D341Med (cell line): ENCODE measurements at places on chromosomes 5 and 9.
A peak's percentile ranks its signal among the peaks of the same experiment; 100 is the strongest.

GRCh38 chr5:59149827-59150226, 567.0 kb downstream of the RAB3C start:
- no peak for DNase-seq

GRCh38 chr5:137808503-137809135, 54.5 kb upstream of the HNRNPA0 start:
- no peak for DNase-seq

DNA sequence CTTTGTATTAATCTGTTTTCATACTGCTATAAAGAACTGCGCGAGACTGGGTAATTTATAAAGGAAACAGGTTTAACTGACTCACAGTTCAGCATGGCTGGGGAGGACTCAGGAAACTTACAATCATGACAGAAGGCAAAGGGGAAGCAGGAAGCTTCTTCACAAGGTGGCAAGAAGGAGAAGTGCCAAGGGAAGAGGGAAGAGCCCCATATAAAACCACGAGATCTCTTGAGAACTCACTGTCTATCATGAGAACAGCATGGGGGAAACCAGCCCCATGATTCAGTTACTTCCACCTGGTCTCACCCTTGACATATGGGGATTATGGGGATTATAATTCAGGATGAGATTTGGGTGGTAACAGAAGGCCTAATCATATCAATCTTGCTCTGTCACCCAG, 60.9 kb upstream of the CHD1 start:
- DNase-seq = no peak

- DNase-seq = no peak
Measured at GRCh38 chr5:67164856-67165525, 31.6 kb downstream of the CD180 start.

GRCh38 chr9:4970970-4971641, 14.0 kb upstream of the JAK2 start:
- no peak for DNase-seq

- DNase-seq = no peak
Measured at GRCh38 chr9:77594963-77595362, 53.2 kb downstream of the GNA14 start.

- peak; percentile 59 for DNase-seq
Measured at GRCh38 chr9:124017929-124018729, 6.6 kb downstream of the LHX2 start.

- no peak for DNase-seq
Measured at GRCh38 chr5:169923988-169924387, 56.3 kb downstream of the INSYN2B start.

DNA sequence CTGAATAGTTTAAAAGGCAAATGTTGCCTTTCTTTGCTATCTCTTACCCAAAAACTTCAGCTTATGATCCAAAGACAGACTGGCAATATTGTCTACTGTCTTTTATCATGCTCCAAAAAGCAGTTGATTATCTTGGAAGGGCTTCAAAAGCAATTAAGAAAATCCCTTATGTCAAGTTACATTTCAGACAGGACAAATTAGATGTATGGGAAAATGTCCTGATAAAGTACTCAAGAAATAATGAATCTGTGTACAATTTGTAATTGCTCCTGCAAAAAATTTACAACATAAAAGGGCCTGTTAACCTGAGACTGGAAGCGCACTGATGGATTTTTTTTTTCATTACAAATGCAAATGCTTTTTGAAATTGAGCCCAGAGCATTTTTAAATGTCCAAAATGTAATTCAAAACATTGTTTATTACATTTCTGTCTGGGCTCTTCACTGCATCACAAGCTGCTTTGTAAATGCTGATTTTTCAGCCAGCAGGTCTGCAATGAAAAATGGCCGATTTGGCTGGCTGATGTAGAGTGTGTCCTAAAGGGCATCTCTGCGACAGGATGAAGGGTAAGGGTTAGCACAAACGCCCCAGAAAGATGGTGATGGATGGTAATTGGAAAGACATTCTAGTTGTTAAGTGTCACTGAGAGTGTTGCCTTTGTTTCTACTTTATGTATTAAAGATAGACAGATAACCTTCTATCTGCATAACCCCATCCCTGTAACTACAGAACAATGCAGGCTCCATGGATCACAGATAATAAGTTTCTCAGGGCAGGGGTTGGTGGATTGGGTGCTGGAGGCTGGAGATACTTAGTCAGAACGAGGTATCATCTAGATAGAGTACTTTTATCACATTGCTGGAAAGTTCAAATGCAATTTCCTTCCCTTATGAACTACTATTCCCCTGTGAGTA, 27.0 kb downstream of the MAT2B start:
- no peak for DNase-seq

DNA sequence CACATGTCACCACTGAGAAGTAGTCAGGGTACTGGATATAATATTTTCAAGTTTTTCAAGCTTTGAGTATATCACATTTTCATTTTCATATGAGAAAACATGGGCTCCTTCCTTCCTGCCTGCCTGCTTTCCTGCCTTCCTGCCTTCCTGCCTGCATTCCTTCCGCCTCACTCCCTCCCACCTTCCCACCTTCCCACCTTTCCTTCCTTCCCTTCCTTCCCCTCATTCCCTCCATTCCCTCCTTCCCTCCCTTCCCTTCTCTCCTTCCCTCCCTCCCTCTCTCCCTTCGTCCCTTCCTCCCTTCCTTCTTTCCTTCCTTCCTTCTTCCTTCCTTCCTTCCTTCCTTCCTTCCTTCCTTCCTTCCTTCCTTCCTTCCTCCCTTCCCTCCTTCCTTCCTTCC, 175.3 kb downstream of the HMHB1 start:
- DNase-seq = no peak

DNA sequence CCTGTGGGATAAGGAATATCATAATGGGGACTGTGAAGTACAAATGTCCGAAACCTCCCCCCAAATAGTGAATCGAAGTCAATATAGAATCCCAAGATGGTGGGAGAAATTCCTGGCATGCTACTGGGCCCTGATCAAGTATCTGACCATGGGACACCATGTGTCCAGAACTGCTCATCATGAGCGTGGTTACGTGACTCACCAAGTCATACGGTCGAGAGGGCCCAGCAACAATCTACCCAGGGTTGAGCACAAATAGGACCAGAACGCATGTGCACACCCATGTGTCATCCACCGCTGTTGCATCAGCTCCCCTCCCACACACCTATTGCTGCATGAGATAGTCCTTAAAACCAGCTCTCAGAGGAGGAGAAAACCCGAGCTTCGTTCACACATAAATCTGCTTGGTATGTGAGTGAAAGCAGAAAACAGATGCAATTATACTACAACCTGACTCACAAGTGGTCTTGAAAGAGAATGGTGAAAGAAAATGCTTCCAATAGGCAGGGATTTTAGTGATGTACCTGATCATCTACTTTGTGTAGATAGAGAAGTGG, 353.2 kb downstream of the CWC27 start:
- DNase-seq = no peak

GRCh38 chr5:105803431-105803830, 1867.3 kb downstream of the EFNA5 start:
- DNase-seq = no peak

DNA sequence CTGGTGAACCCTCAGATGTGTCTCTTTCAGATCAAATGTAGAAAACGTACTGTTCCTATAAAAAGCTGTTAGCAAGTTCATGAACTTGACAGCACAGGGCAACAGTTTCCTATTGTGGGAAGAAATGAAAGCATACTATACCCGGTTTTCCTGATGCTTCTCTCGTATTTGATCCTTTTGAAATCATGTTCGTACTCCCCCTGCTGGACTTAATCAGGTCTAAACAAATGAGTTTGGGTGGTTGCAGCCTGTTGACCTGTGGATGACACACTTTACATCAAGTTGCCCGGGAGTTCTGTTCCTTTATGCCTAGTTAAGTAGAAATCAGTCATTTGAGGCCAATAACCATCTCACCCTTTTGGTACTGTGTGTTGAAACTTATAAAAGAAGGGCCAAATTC, 1992.3 kb downstream of the MAT2B start:
- peak; percentile 30 for DNase-seq

GRCh38 chr9:108439947-108440346, 415.8 kb downstream of the ACTL7B start:
- no peak for DNase-seq

DNA sequence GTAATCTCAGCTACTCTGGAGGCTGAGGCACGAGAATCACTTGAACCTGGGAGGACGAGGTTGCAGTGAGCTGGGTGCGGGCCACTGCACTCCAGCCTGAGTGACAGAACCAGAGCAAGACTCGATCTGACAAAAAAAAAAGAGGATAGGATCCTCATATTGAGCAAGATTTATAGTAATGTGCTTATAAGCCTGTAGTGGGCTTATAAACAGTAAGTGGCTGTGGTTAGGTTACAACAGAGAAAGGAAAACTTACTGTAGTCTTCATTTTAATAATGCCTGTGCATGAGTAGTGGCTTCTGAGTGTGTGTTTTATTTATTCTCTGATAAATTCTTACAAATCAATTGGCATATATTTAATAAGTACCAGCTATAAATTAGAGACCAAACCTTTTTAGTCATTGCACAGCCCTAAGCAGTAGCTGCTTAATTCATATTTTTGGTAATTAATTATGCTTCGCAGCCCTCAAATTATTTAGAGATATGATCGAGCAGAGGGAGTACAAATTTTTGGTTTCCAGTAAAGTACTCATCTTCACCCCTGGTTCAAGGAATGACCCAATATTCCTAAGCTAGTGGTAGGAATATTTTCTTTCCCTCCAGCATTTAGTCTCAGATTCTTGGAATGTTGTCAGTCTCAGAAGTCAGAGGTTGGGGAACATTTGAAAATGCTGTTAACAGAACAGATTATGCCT, 73.8 kb upstream of the KLF9 start:
- no peak for DNase-seq

- no peak for DNase-seq
Measured at GRCh38 chr5:1484730-1485578, 38.8 kb downstream of the LPCAT1 start.

DNA sequence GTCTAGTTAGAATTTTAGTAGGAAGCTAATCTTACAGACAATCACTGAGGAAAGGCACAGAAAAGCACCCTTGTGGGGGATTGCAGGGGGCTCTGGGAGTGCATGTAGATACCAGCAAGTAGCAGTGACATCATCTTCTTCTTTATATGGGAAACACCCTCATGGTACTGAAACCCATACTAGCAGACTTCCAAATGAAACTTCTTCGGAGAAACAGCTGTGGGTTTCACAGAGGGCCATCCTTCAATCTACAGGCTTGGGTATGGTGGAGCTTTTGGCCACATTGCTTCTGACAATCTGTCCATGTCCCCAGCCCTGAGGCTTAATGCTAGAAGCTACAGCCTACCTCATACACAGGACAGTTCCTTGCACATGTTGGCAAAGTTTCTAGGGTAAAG, 165.2 kb upstream of the NFIB start:
- DNase-seq = no peak

GRCh38 chr9:76591256-76591950, 132.4 kb downstream of the GCNT1 start:
- DNase-seq = no peak

- DNase-seq = no peak
Measured at GRCh38 chr9:35628389-35628991, 10.3 kb upstream of the CD72 start.

DNA sequence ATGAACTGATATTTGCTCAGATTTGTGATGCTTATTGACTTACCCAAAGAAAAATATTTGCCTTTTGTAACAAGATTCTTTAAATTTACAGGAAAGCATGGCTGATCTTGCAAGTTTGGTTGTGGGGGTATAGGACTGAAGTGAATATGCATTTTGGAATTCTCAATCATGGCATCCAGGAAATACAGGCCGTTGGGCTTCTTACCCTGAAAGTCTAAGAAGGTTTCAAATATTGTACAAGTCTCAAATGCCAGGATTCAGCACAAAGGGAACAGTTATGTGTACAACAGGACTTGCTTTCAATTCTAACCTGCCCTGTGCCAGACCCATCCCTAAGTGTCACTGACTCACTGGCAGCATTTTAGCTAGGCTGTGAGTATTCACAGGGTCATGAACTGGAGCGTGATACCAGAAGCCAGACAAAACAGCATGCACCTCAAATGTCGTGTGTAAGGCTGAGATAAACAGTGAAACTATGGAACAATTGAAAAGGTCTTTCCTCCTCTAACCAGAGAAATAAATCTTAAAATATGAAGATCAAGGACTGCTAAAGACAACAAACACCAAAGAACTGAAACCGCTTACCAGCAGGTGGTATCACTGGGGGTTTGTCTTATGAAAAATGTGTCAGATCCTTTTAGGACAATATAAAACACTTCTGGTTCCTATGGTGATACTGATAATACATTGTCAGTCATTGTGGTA, 168.6 kb upstream of the RGMB start:
- no peak for DNase-seq

- DNase-seq = no peak
Measured at GRCh38 chr9:129887334-129888292, 52.4 kb downstream of the USP20 start.

DNA sequence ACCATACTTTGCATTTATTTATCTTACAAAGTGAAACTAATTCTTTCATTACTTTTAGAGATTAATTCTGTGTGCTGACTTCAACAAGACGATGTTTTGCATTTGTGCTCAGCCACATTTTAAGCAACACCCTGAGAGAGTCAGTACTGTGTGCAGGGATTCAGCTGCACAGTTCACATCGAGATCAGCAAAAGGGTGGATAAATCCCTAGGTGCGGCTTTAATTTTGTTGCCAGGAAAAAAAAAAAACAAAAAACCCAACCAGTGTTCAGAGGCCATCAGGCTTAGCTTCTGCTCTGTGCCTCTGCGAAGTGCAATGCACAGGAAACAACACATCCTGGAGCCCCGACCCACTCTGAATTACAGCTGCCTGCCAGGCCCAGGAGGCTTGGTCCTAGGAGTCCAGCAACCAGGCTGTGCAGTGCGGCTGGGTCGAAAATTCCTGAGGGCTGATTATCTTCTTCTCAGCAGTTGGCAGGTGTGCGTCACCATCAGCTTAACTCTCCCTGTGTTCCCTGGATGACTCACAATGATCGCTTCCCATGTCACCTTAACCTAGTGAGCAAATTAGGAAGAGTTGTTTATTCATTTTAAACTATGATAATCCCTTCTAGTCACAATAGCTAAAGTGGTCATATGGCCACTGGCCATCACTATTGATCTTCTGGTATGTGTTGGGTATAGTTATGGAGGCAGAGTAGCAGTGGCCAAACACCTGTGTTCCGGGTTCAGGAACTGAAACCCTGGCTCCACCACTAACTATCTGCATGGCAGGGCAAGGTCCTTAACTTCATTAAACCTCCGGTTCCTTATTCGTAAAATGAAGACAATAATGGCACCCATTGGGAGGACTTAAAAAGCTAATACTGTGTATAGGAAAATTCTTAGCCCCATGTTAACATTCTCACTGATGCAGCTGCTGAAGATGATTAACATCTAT, 31.2 kb upstream of the NDUFB6 start:
- no peak for DNase-seq

DNA sequence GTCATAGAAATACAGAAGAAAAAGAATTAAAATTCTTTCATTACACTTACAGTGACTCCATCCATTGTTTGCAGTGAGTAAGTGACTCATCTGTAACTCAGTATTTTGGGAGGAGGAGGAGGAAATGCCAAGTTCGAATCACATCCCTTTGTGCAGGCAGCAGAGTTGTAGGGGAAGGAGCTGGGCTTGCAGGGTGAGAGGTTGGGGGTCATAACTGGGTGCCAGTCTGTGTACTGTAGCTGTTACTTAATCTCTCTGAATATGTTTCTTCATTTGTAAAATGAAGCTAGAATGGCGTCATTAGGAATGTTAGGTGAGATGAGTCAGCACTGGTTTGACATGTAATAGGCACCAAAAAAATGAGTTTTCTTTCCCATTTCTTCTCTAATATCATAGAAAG, 235.7 kb upstream of the ADAMTSL1 start:
- DNase-seq = no peak
